ENCODE measurements at places on chromosomes 2 and 18.

DNA sequence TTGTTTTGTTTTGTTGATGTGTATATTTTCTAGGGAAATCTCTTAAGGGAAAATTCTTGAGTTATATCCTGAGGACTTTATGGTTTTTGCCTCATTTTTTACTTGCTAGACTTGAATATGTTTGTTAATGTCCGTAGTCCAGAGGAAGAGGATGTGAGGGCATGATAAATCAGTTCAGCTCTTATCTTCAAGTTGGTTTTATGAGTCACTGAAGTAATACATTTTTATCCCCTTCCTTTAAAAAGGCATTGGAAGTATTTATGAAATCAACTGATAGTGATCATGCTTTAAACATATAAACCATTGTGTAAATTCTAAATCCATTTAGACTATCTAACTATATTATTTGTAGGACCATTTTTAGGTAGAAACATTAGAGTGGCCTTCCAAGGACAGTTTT lies 43.9 kb upstream of the CYBRD1 start:
- DNase-seq: no peak

- DNase-seq: no peak
These were observed 103.2 kb upstream of the OTX1 start for GRCh38 chr2:62947403-62947802.

- DNase-seq: no peak
These were observed 1199.1 kb upstream of the GYPC start for GRCh38 chr2:125456693-125457363.

GRCh38 chr2:231996797-231997540 lies 35.5 kb downstream of the DIS3L2 start:
- DNase-seq: no peak

DNA sequence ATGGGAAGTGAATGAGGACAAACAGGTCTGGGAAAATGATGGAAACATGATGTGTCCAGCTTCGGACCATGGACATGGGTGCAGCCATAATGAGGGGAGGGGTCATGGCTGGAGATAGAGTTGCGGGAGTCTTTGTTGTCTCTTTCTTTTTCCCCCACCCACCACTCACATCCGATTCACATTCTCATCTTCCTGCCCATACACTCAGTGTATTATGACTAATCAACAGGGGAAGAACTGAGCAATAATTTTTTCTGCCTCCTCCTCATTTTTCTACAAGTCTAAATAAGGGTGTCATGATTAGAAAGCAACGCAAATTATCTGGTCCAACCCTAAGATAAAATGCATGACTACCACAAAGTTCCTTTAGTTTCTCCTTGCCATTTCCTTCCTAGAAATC lies 5.7 kb upstream of the SERPINB2 start:
- DNase-seq: no peak

DNA sequence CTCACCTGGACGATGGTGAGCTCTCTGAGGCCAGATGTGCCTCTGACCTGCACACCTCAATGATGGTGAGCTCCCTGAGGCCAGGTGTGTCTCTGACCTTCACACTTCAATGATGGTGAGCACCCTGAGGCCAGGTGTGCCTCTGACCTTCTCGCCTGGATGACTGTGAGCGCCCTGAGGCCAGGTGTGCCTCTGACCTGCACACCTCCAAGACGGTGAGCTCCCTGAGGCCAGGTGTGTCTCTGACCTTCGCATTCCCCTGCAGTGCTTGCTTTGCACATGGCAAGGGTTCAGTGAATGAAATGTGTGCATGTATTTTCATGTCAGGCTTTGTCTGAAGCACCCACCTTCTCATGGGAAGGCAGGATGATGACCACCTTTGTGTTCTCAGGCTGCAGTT lies 95.5 kb downstream of the PTGR3 start:
- no peak for DNase-seq

DNA sequence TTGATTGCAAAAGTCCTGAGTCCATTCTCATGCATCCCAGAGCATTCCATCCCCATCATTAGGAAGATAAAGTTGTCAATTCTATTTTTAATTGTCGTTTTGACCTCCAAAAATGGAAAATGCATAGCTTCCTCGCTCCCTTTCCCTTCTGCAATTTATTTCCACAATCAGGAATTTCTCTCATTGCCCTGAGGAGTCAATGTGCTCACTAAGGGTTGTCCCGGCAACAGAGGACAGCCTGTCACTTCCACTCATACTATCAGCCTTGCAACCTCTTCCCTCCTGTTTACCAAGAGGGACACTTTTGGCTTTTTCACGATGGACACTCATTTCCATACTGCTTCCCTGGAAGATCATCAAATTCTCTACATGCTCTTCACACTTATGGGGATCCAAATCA lies 164.8 kb downstream of the MYO5B start:
- no peak for DNase-seq

GRCh38 chr2:188403676-188404075 lies 112.0 kb downstream of the GULP1 start:
- DNase-seq: no peak

DNA sequence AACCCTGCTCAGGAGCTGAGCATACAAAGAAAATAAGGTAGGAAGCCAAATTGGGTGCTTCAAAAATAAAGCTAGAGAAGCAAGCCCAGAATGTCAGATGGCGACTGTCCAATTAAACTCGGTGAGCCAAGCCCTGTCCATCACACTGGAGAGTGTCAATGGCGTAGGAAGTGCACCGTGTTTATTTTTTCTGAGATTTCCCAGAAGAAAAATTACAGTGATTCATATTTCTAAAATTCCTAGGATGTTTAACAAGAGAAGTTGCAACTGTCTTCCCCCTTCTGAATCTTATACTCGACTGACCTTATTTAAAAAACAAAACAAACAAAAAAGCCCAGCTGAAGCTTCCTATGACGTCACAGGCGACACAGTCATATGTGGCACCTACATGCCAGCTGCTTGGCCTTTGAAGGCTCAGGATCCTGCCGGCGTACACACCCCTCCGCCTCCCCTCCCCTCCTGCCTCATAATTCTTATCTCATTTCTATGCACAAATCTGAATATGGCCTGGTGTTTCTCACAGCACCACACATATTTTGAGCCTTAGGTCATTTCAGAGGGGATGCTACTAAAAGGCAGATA lies 60.8 kb downstream of the MBP start:
- no peak for DNase-seq

- DNase-seq: no peak
These were observed 149.4 kb upstream of the SLC1A4 start for GRCh38 chr2:64839844-64840243.

DNA sequence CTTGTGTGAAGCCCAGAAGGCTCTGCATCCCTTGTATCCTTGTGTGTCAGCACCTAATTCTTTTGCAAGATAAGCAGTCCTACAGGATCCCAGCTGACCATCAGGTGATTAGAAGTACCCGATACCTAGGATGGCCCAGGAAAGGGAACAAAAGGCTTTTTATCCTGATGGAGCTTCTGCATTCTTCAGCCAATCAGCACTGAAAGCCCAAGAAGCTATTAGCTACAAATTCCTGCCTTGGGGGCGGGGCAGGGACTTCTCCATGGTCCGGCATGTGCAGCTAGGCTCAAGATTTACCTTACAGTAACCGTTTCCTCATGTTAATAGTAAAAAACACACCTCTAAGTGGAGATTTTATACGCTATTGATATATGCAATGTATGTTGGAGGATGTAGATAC lies 264.6 kb upstream of the THUMPD2 start:
- no peak for DNase-seq

DNA sequence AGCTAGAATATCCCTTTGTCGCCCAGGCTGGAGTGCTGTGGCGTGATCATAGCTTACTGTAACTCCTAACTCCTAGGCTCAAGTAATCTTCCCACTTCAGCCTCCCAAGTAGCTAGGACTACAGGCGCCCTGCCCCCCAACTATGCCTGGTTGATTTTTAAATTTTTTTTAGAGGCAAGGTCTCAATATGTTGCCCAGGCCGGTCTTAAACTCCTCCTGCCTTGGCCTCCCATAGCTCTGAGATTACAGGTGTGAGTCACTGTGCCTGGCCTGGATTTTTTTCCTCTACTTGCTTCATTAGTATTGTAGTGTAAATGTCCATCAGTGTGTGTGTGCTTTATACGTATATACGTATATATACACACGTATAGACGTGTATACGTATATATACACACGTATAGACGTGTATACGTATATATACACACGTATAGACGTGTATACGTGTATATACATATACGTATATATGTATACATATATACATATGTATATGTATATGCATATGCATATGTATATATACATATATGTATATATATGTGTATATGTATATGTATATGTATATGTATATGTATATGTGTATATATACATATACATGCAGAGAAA lies 124.4 kb downstream of the DIS3L2 start:
- DNase-seq: no peak

- no peak for DNase-seq
These were observed 2.2 kb upstream of the IL1R1 start for GRCh38 chr2:102140377-102140776.

DNA sequence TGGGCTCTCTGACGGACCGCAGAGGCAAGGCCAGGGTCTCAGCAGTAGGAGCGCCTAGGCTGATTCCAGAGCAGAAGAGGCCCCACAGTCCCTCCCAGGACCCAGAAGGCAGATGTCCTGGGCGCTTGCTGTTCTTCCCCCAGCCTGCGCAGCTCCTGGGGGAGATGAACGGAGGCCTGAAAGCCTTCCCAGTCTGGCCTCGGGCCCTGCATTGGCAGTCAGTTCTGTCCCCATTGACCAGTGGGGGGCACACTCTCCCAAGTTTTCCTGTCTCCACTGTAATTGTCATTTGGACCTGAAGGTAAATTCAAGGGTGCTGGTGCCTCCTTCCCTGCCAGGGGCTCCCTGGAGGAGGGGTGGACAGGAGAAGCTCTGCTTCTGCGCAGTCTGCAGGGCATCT lies 345.7 kb downstream of the CYP26B1 start:
- DNase-seq: peak; percentile 60

DNA sequence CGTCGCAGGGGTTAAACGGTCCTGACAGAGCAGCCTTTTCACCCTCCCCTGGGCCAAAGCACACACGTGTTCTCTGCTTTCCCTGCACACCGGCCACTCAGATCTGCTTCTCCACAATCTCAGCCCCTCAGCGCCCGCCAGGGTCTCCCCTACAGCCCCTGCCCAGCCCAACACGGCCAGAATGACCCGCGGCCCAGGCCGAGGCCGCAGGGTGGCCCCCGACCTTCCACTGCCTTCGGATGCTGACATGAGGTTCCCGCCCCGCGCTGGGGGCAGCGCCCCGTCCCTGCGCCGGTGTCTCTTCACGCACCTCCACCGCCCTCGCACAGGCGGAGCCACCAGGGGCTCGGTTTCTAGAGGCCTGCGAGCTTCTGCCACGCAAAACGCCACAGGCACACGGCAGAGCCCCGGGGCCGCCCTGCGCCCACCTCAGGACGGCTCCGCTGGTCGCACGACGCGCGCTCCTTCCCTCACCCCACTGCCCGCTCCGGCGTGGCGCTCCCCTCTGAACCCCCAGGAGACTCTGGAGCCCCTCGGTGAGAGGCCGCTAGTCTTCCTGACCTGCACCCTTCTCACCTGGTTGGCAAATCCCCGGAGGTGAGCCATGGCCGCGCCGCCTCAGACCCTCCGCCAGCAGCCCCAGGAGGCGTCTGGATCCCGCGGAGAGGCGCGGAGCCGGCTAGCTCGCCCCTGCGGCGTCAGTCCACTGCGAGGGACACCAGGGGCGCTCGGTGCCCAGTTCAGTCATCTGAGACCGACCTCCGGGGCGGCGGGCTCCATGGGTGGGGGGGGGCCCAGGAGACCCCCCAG lies 749 bp downstream of the STK25 start:
- DNase-seq: no peak

GRCh38 chr18:57469884-57470283 lies 34.7 kb downstream of the ONECUT2 start:
- no peak for DNase-seq

GRCh38 chr2:108535357-108535631 lies 1.0 kb downstream of the LIMS1 start:
- no peak for DNase-seq

DNA sequence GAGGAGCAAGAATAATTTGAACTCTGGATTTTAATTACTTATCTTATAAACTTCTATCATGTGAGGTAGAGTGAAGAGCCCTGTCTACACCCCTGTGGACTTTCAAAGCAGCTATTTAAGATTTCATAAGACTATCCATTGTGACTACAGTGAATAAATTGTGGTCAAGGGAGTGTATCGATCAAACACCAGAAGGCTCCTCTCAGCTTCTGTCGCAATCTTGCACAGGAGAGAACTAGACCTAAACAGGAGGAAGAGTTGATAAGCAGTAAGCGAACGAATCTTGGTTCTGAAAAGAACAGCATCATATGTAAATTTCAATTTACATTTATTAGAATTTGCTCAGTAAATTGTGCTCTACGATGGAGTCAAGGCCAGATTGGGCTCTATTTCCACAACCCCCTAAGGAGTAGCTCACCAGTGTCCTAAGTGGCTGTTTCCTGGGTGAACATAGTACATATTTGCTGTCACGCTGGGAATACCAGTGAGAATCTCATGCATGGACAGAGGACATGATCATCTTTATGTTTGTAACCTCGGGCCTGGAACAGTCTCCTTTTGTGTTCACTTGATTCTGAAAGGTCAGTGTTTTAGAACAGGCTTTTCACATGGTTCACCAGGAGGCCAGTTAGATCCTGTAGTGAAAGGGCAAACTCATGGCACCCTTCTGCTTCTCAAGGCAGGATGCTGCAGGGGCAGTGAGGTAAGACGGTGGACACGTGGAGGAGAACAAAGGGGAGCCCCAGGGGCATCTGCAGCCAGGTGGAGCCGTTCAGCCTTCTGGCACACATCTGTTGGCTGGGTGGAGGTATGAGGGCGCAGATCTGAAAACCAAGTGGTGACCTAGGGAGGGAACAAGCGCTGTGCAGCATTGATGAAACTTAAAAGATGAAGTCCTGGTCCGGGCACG lies 33.3 kb downstream of the NPAS2 start:
- no peak for DNase-seq
